ENCODE measurements at places on chromosomes 6 and 20. TPM values are rescaled to one million over a fixed set of nuclear protein-coding genes. Genes with fewer than 3 reads are reported as not detected.

The CALHM4 gene
- total RNA-seq: not detected

The HLA-G gene
- 1.0 TPM for total RNA-seq

The SLC32A1 gene
- total RNA-seq: not detected

The GTSF1L gene
- total RNA-seq: not detected

The RIPPLY2 gene
- total RNA-seq: not detected

The SLC17A1 gene
- not detected for total RNA-seq

The MBOAT1 gene
- total RNA-seq: 39.0 TPM

The GPR6 gene
- total RNA-seq: not detected

The CD2AP gene
- 17.2 TPM for total RNA-seq

The VNN1 gene
- not detected for total RNA-seq

The DEFB112 gene
- total RNA-seq: not detected

The FKBP1C gene
- total RNA-seq: 1.00 TPM

The BMP2 gene
- 0.36 TPM for total RNA-seq

The PFDN4 gene
- 93.0 TPM for total RNA-seq

The ADGB gene
- not detected for total RNA-seq

The DUSP15 gene
- 2.5 TPM for total RNA-seq

The IL17A gene
- not detected for total RNA-seq

The PRSS16 gene
- not detected for total RNA-seq

The C6orf58 gene
- 2.2 TPM for total RNA-seq

The ZBTB12 gene
- total RNA-seq: 3.0 TPM

The NECAB3 gene
- total RNA-seq: 31.6 TPM

The PRPH2 gene
- 0.36 TPM for total RNA-seq

The SLC4A11 gene
- total RNA-seq: 2.9 TPM

The WFDC5 gene
- total RNA-seq: not detected

The C20orf96 gene
- 3.3 TPM for total RNA-seq

The CGA gene
- total RNA-seq: not detected

The SLC22A2 gene
- not detected for total RNA-seq

The SDC4 gene
- total RNA-seq: 8.8 TPM

The LIN28B gene
- under 0.01 TPM for total RNA-seq

The ANKEF1 gene
- total RNA-seq: 0.73 TPM

The ENPP1 gene
- total RNA-seq: 48.7 TPM

Data from melanocyte of skin (primary cell).